Chondrocyte (in vitro differentiated cells): ENCODE measurements at places on chromosomes 6 and 20.

- DNase-seq: no peak
These were observed 228.2 kb downstream of the SOD2 start for GRCh38 chr6:159464816-159465215.

DNA sequence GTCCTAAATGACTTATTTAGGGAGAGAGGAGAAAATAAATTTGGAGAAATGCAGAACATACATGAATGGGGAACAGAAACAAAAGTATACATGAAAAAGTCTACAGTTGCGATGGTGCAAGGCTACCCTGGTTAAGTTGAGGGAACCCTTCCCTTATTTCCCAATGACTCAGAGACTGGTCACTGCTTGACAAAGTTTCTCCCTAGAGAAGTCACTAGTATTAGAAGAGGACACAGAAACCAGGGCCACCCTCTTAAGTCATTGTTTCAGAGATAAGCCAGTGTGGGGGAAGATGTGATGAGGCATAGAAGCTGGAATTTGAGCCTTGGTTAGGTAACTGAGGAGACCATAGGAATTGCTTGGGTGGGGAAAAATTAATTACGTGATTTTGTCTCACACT is 24.4 kb upstream of the EDN1 start:
- no peak for DNase-seq

- no peak for DNase-seq
These were observed 18.6 kb downstream of the DYNLT1 start for GRCh38 chr6:158625881-158626305.

DNA sequence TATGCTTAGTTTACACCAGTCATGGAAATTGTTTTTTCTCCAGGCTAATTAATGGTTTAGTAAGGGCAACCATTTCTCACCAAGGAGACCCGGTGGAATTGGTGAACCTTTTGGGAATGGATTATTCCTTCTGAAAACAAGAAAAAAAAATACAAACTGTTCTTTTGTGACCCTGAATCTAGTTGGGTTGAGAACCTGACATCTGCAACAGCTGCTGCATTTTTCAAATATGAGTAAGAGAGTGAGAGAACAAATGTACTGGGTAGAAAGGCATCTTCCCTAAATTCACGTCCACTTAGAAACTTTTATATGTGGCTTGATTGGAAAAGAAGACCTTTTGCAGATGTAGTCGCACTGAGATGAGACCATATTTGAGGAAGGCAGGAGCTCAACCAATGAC is 553.4 kb upstream of the EPHA7 start:
- DNase-seq: no peak

DNA sequence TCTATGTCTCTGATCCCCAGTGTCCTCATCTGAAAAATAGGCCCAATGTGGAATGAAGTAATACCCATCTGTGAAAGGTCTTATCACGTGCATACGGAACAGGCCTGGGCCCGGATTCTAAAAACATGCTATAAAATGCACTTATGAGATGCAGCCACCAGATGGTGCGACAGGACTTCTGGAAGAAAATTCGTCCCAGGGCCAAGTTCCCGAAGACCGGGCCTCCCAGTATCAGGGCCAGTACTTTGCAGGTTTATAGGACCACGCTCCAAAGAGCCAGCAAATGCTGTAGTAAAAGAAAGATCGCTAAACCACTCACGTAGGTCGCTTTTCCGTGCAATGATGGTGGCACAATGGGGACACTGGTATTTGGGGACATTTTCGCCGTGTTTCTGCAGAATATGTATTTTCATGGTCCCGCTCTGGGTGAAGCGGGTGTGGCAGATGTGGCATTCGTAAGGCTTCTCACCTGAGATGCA is 10.6 kb downstream of the CTCFL start:
- DNase-seq: no peak

GRCh38 chr6:5876076-5876475 is 130.6 kb downstream of the NRN1 start:
- no peak for DNase-seq

- DNase-seq: no peak
These were observed 32.5 kb upstream of the PRDM1 start for GRCh38 chr6:106053484-106054205.

DNA sequence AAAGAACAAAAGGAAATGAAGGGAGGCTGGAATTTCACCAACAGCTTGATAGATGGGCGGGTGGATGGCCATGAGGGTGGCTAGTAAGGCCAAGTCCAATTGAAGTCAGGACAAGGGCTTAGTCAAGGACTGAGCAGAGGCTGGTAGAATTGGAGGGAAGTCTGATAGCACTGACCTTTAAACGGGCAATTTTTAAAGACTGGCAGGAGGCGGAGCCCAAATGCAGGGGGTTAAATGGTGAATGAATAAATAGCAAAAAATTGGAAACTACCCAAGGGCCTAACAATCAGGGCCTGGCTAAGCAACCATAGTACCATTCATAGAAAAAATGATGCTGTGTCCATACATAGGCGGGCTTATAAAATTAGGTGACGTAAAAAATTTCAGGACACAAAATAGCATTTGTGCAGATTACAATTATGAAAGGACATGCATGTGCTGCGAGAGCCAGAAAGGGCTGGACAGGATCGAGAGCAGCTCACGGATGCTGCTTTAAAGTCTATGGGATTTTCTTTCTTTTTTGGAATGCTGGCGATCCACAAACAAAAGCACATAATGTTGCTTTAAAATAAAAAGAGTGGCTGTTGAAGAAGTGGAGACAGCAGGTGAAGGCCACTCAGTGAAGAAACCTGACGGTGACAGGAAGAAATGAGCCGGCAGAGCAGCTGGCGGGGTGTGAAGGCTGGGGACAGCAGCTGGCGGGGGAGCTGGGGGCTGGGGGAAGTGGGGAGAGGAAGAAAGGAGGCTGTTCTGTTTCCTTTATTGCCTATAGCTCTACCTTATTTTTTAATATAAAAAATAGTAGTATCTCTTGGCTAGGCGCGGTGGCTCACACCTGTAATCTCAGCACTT is 42.8 kb upstream of the TAF8 start:
- peak; percentile 50 for DNase-seq

DNA sequence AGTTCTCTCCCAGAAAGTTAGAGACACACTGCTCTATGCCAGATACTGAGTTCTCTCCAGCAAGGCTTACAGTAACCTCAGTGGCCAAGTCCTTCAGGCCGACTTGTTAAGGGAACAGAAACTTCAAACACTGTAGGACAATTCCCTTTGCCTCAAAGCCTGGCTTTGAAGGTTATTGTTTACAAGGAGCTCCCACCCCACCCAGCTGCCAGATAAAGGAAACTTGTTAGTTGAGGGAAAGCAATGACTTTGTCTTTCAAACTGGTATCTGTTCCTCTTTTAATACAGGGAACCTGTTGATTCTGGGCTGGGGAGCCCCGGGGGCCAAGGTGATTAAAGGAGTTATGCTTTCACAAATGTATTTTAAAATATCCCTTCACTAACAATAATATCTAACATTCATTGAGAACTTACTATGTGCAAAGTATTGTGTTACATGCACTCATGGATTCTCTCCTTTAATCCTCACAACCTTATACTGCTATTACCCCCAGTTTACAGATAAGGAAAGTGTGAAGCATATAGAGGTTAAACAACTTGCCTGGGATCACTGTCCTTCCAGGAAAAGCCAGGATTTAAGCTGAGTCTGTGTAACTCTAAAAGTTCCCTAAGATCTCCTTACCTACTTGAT is 27.6 kb upstream of the CDKN1A start:
- DNase-seq: peak; percentile 28

DNA sequence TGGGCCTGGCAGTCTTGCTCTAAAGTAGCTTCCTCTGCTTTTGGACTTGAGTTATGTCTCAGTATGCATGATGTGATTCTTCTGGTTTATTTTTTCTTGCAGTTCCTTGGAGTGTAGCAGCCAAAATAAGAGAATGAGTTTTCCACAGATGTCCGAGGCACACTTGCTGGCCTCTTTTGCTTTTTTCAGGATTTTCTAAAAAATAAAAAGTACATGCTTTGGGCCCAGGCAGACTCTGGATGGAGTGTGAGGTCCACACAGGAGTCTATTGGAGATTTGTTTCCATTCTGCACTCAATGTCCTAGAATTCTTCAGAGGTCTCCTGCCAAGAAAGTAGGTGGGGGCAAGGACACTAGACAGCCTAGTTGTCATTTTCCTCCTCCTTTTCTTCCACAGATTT is 477.6 kb downstream of the EPM2A start:
- no peak for DNase-seq

DNA sequence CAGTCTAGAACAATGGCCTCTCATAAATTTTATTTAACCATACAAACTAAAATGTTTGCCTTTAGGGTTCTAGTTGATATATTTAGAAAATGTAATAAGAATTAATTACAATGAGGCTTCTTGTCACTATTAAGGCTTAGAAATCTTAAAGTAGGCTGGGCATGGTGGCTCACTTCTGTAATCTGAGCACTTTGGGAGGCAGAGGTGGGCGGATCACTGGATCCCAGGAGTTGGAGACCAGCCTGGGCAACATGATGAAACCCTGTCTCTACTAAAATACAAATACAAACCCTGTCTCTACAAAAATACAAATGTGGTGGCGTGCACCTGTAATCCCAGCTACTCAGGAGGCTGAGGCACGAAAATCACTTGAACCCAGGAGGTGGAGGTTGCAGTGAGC is 99.0 kb upstream of the ADGRF1 start:
- no peak for DNase-seq

- no peak for DNase-seq
These were observed 40.5 kb downstream of the SCP2D1 start for GRCh38 chr20:18853946-18854646.

GRCh38 chr20:1371830-1372539 is 20.9 kb downstream of the FKBP1A start:
- DNase-seq: no peak

DNA sequence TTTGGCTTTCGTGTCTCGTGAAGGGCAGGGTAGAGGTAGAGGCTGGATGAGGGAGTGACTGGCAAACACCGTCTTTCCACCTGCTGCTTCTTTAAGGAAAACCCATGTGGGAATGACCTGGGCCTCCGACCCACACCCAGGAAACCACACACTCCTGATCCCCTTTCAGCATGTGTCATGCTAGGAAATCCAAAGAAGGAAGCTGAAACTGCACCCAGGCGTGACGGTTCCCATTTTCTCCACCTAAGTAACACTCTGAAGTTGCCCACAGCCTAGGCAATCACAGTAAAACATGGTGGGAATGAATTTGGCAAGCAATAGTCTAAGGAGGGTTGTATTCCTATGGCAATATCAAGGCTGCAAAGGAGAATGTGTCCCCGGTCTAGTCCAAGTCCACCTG is 538.4 kb upstream of the NOX3 start:
- no peak for DNase-seq

DNA sequence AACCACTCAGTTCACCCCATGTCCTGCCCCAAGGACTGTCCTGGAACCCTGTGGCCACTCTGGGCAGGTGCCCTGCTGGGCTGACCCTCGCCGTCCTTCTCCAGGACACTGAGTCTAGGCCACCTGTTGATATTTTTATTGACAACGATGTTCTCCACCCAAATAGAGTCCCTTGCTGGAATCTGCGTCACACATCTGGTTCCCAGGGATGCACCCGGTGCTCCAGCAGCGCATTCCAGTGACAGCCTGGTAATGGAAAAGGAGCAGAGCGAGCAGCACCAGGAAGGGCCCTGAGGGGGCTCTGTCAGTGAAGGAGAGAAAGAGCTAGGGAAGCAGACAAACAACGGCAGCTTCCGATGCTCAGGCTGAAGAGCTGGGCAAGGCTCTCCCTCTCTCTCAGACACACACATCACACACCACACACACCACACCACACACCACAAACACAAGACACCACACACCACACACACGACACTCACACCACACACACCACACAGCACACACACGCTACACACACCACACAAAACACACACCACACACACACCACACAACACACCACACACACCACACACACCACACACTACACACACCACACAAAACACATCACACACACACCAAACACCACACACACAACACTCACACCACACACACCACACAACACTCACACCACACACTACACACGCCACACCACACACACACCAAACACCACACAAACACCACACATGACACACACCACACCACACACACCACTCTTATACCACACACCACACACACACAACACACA is 117.9 kb upstream of the THBS2 start:
- DNase-seq: no peak

GRCh38 chr6:75418233-75418632 is 75.4 kb downstream of the FILIP1 start:
- DNase-seq: no peak

GRCh38 chr6:11833626-11834592 is 55.3 kb upstream of the ADTRP start:
- no peak for DNase-seq

DNA sequence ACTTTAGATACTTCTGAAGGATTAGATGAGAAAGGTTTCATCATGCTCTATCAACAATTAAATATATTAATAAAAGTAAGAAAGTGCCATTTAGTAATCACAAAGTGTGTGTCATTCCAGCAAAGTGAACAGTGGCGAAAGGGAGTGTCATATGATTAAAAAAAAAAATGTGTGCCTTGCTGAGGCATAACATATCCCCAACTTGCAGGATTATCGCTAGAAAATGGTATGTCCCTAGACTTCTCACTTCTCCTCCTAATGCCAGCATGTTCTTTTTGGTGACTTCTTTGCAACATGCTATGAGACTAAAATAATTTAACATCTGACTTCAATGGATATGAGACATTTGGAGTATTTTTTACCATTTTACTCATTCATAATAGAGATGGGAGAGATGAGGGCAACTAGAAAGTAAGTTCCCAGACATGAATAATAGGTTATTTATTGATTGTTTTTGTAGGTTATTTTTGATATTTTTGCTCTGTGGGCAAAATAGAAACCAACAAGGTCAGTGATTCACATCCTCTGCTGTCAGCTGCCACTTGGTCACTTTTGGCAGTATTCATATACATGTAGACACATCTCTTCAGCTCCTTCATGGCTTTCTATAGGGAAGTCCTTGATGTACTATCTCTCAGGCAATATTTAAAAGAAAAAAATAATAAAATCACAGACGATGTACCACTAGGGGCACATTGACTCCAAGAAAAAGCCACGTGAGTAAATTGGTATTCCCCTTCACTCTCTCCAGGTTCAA is 370.1 kb downstream of the BMP2 start:
- DNase-seq: no peak

- no peak for DNase-seq
These were observed 2.7 kb downstream of the SLC2A10 start for GRCh38 chr20:46712056-46712636.

DNA sequence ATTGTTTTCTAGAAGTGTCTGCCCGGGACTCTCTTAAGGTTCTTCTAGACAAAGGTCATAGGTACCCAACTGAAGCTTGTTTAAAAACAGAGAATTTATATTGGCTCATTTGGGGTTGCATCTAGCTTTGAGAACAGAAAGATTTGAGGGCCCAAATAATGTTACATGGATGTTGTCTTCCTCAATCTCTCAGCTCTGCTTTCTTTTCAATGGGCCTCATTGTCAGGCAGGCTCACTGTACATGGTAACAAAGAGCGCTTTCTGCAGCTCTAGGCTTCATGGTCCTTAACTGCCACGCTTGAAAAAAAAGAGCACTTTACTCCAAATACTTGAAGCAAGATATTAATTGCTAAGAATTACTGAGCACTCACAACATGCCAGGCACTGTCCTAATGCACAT is 22.2 kb downstream of the NHLRC1 start:
- no peak for DNase-seq

- DNase-seq: no peak
These were observed 7.6 kb downstream of the PRND start for GRCh38 chr20:4729265-4729664.

GRCh38 chr20:64149141-64149540 is 15.1 kb upstream of the MYT1 start:
- peak; percentile 79 for DNase-seq

- DNase-seq: no peak
These were observed 84.3 kb upstream of the ESR1 start for GRCh38 chr6:151723152-151723551.
